HL-60 (cell line): ENCODE measurements at places on chromosomes 1 and 21.

DNA sequence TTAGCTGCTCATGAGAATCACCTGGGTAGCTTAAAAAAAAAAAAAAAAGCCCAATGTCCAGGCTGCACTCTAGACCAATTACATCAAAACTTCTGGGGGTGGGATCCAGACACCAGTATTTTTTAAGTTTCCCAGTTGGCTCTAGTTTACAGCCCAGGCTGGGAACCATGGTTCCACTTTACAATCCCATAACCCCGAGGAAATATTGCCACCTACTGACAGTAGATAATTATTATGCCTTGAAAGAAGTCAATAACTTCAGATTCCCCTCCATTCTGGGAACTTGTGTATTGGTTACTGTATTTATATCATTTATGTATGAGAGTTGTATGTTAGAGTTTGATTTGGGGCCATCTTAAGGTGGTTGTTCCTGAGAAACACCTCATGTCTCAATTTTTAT lies 100.2 kb downstream of the SPATA46 start:
- no peak for DNase-seq

- DNase-seq, result peak; percentile 98
These were observed at the start of gene UTP25 for GRCh38 chr1:209827384-209828262. UTP25 (plus strand) TSS chr1:209827972; CDS start chr1:209828064, 92 bp downstream.

GRCh38 chr1:170198090-170198489 lies 52.3 kb downstream of the NTMT2 start:
- DNase-seq, result no peak

GRCh38 chr1:208476846-208477170 lies 232.6 kb upstream of the PLXNA2 start:
- DNase-seq, result no peak

GRCh38 chr1:9069326-9070100 lies at the start of gene SLC2A5:
SLC2A5 (minus strand) TSS chr1:9069635; CDS start chr1:9069536, 99 bp downstream.
- peak; percentile 84 for DNase-seq

DNA sequence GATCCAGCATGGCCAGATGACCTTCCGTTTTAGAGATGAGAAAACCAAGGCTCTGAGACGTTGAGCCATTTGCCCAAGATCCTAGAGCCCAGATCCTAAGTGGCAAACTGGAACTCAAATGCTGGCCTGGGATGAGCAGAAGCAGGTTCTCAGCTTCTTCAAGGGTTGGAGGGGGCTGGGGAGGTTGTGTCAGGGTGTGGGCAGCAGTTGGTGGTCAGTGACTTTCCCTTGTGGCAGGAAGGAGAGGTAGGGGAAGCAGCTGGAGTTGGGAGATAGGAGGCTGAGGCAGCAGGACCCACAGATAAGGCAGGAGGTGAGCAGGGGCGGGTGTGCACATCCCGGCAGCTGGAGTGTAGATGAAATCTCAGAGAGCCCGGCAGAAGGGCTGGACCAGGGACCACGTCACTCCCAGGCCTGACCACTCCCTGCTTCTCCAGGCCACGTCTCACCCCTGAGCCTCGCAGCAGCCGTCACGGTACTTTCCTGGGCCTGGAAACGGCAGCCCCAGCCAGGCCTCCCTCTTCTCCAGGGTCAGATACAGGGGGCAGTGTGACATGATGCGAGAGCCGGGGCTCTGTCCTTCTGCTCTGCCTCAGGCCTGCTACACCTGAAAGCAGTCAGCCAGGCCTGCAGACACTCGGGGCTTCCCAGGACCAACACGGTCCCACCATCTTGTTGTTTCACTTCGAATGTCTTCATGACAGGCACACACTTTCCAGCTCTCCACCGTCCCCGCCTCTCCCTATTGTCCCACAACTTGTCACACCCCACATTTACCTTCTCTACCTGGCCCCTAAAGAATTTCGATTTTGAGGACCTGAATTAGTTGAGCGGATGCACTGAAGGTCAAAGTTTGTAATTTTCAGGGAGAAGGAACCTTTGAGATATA lies 11.5 kb upstream of the LAPTM5 start:
- DNase-seq, result no peak

DNA sequence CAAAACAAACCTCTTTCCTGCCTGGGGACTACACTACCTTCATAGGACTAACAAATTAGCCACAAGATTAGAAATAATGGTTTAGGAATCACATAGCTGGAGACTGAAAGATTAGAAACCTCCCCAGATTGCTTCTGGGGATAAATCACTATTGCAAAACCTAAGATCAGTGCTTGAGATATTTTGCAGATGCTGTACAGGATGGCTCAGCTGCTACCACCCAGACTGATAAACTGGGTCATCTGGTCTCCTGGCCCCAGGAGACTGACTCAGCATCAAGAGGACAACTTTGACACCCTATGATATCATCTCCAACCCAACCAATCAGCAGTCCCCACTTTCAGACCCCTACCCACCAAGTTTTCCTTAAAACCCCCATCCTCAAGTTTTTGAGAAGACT lies 137.0 kb downstream of the LRRC53 start:
- DNase-seq, result no peak

- no peak for DNase-seq
These were observed 113.7 kb upstream of the RUNX1 start for GRCh38 chr21:35162831-35163230.

DNA sequence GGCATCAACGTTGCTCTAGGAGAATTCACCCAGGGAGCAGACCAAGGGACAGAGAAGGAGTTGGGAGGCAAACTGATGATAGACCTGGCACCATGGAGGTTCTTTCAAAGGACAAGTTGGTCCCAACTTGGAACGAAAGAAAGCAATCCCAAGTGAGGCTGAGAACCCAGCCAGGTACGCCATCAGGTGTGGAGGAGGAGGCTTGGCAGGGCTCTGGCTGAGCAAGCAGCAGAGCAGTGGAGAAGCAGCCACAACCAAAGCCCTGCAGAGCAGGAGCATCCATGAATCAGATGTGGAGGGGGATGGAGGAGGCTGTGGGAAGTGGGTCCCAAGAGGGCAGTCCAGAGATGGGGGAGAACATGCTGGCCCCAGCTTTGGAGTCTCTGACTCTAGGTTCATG lies 36.3 kb upstream of the RBM15 start:
- no peak for DNase-seq

- peak; percentile 58 for DNase-seq
These were observed 26.2 kb upstream of the SPATA6 start for GRCh38 chr1:48498096-48498791.

- no peak for DNase-seq
These were observed 408.7 kb downstream of the NUF2 start for GRCh38 chr1:163730411-163730821.

- no peak for DNase-seq
These were observed 7.0 kb downstream of the COL9A2 start for GRCh38 chr1:40310129-40310461.
